ENCODE measurements at places on chromosomes 4 and X. TPM values are rescaled to one million over a fixed set of nuclear protein-coding genes. Genes with fewer than 3 reads are reported as not detected.

GRCh38 chrX:118392716-118393115 is 46.8 kb downstream of the WDR44 start:
- H3K27me3 ChIP-seq: no peaks in the 10 kb centered on the region
- H3K4me3 ChIP-seq: no peak overlapping the region
- H3K36me3 ChIP-seq: no peaks in the 10 kb centered on the region
- no peak for DNase-seq
- no peak overlapping the region for H3K27ac ChIP-seq
- H3K4me1 ChIP-seq: no peaks in the 10 kb centered on the region

- no peaks in the 10 kb centered on the region for H3K36me3 ChIP-seq
- H3K27me3 ChIP-seq: no peaks in the 10 kb centered on the region
- no peak for DNase-seq
- H3K4me3 ChIP-seq: no peak overlapping the region
- H3K27ac ChIP-seq: no peak overlapping the region
- H3K4me1 ChIP-seq: no peaks in the 10 kb centered on the region
Measured at GRCh38 chr4:17463606-17464005, 48.3 kb downstream of the QDPR start.

DNA sequence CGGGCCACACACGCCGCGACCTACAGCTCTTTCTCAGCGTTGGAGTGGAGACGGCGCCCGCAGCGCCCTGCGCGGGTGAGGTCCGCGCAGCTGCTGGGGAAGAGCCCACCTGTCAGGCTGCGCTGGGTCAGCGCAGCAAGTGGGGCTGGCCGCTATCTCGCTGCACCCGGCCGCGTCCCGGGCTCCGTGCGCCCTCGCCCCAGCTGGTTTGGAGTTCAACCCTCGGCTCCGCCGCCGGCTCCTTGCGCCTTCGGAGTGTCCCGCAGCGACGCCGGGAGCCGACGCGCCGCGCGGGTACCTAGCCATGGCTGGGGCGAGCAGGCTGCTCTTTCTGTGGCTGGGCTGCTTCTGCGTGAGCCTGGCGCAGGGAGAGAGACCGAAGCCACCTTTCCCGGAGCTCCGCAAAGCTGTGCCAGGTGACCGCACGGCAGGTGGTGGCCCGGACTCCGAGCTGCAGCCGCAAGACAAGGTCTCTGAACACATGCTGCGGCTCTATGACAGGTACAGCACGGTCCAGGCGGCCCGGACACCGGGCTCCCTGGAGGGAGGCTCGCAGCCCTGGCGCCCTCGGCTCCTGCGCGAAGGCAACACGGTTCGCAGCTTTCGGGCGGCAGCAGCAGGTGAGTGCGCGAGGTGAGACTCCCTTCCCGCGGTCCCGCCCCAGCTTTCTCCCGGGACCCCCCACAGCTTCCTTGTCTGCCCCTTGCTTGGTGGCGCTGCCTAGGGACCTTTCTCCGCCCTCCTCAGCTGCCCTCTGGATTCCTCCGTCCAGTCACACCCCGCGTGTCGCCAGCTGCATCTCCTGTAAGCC is 678 bp downstream of the BMP3 start:
- H3K4me1 ChIP-seq: no peaks in the 10 kb centered on the region
- no peak for DNase-seq
- H3K27ac ChIP-seq: no peak overlapping the region
- H3K27me3 ChIP-seq: no peaks in the 10 kb centered on the region
- no peaks in the 10 kb centered on the region for H3K36me3 ChIP-seq
- no peak overlapping the region for H3K4me3 ChIP-seq

Gene TBC1D9
- total RNA-seq: 12.2 TPM

Gene RIPPLY1
- total RNA-seq: 0.49 TPM

DNA sequence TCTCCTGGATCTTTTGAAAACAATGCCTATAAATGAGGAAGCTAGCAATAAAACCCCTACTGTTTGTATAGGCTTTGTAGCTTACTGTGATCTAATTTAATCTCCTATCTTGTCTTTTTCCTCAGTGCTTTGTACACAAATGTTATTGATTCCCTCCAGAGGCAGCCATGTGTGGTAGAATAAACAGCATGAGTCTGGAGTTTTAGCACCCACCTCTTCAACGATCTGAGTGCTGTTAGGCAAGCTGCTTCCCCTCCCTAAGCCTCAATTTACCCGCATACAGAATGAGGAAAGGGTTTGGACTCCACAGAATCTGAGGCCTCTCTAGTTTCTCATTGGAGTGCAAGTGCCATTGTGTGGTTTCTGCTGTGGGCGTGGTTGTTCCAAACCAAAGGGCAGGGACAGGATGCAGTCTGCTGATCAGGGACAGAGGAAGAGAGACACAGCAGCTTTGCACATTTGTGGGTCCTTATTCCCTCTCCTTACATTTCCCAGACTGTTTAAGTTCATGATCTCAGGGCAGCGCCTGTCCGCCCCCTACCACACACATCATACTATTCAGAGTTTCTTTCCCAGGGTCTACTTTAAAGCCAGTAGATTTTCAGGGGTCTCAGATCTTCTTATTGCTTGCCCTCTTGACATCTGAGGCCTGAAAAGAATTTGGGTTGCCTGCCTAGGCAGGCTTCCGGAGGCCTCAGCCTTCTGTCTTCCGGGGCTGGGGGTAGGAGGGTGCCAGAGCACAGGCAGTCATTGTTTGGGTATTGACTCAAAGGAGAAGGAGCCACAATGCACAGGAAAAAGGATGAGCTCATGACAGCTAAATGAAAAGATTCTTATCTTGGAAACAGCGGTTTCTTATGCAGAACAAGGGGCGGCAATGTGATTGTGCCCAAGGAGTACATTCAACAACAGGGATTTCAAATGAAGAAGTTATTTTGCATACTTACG is 114.9 kb upstream of the TEX13D start:
- H3K4me3 ChIP-seq: peak overlapping the region; percentile 6
- H3K36me3 ChIP-seq: no peaks in the 10 kb centered on the region
- DNase-seq: peak; percentile 66
- H3K27ac ChIP-seq: peak overlapping the region; percentile 55
- peaks cover 32% of the 10 kb centered on the region for H3K4me1 ChIP-seq

Gene PARM1
- total RNA-seq: not detected

DNA sequence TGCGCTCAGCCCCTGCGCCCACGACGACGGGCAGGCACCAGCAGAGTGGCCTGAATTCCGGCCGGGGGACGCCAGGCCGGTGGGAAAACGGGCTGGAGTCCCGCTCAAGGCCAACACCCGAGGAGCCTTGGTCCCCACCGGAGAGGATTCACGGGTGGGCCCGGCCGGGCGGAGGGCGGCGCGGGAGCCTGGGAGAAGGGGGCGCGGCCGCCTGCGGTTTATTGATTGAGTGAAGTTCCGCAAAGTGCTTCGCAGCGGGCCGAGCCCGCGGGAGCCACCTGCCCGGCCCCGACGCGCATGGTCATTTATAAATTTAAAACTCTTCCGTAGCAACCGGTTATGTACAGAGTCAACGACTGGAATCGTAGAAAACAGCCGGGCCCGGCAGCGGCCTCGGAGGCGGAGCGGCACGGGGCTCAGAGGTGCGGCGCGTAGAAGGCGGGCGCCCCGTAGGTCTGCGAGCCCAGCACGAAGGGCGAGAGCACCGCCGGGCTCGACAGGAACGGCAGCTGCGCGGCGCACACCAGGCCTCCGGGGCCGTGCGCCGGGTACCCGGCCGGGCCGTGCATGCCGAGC is 3.6 kb downstream of the NKX1-1 start:
- no peaks in the 10 kb centered on the region for H3K4me1 ChIP-seq
- H3K27ac ChIP-seq: no peak overlapping the region
- DNase-seq: no peak
- no peaks in the 10 kb centered on the region for H3K36me3 ChIP-seq
- no peak overlapping the region for H3K4me3 ChIP-seq
- H3K27me3 ChIP-seq: peaks cover 2% of the 10 kb centered on the region

Measured in HepG2 (cell line).